Cardiac muscle cell (in vitro differentiated cells and primary cell): ENCODE measurements at places on chromosomes 13 and 19. TPM values are rescaled to one million over a fixed set of nuclear protein-coding genes. Genes with fewer than 3 reads are reported as not detected.
A peak's percentile ranks its signal among the peaks of the same experiment; 100 is the strongest.

DNA sequence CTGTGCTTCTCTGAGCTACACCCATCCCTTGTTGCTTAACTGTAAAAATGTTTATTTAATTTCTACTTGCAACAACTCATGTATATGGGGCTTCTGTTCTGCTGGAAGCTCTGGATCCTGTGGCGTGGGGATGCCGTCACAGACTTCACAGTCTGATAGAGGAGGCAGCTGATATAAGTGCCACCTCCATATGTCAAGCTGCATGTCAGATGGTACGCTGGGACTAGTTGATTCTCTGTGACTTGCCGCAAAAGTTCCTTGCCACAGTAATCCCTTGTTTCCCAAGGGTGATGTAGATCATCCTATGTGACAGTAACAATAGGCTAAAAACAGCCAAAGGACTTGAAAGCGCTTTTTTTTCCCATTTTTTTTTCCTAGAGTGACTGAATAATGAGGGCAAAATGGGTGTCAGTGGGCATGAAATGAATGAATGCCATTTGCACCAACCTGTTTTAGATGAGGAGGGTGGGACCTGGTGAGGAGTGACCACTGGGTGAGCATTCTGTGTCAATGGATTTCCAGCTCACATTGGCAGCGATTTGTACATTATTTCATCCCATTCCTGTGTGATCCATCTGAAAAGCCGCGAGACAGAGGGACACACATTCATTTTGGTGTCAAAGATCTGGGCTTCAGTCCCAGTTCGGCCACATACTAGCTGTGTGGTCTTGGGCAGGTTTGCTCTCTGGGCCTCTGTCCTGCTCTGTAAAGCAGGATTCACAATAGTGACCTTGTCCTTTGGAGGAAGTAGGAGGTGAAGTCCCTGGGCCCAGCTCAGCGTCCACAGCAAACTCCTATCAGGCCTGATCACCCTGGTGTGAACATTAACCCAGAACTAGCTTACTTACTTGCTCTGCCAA is 88.9 kb upstream of the RNF113B start:
- DNase-seq, result no peak

DNA sequence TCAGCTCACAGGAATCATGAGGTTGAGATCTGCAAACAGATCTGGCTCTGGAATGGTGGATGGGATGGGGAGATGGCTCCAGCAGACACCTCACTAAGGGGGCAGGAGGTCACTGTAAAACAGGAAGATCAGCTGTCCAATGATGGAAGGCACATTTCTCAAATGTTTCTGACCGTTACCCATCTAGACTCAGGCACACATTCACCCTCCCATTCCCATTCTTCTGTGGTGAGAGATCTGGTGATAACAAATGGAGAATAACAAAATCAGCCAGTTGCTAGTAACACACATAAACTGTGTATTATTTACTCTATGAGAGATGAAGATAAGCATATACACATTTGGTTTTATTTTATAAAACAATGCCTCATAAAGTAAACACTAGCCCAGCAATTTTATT is 235.9 kb downstream of the TSHZ3 start:
- no peak for DNase-seq

Gene RYR1
- 0.71 and 3.5 TPM in 2 replicates for polyA plus RNA-seq

DNA sequence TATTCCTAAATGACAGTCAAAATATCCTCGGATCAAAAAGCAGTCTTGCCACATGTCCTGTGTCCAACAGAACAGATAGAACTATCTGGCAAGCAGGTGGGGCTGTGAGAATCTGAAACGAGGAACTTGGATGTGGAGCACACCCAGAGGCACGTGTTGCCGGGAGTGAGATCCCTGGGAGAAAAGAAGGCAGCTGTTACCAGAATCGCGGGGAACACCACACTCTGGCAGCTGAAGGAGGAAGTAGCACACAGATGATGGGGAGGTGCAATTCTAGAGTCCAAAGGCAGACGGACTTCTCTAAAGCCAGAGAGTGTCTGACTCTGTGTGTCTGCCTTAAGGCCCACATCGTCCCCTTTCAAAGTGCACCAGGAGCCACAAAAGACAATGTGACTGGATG is 22.3 kb downstream of the SLC7A1 start:
- DNase-seq, result no peak

GRCh38 chr13:26037302-26037701 is 14.5 kb downstream of the SHISA2 start:
- peak; percentile 43 for DNase-seq

DNA sequence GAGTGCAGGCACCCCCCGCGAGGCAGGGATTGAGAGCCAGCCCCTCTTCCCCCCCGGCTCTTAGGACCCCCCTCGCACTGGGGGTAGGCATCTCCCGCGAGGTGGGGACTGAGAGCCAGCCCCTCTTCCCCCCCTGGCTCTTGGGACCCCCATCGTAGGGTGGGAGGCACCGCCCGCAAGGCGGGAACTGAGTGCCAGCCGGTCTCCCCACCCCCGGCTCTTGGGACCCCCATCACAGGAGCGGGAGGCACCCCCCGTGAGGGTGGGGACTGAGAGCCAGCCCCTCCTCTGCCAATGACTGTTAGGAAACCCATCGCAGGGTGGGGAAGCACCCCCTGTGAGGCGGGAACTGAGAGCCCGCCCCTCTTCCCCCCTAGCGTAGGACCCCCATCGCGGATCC is 363.4 kb upstream of the SPRY2 start:
- no peak for DNase-seq

Gene TUBA3C
- polyA plus RNA-seq, result not detected in 2 replicates

- no peak for DNase-seq
These were observed 49.2 kb downstream of the LATS2 start for GRCh38 chr13:21012211-21012610.

Gene SLC10A2
- polyA plus RNA-seq, result not detected in 2 replicates

DNA sequence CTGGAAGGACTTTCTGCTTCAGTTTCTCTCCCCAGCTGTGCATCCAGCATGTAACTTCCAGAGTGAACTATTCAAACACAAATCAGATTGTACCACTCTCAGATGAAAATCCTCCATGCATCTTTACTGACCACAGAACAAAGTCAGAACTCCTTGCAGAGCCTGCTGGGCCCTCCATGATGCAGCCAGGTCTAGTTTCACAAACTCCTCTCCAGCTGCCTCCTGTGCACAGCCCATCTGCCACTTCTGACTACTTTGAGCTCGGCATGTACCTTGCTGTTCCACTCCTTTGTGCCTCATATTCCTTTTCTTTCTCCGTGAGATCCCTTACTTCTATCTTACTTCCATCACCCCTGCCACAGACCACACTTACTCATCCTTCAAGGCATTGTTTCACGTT is 31.4 kb downstream of the NALCN start:
- DNase-seq, result no peak

DNA sequence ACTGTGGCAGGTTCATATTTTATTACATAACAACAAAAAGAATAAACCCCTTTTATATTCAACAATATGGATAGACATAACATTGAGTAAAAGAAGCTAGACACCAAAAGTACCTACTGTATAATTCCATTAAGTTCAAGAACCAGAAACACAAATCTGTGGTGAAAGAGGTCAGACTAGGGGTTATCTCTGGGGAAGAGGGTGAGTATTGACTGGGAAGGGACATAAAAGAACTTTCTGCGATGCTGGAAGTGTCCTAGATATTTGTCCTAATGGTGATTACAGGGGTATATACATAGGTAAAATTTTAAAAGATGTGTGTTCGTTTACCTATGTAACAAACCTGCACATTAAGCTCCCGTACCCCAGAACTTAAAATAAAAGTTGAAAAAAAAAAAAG is 103.0 kb downstream of the SUCLA2 start:
- no peak for DNase-seq

- DNase-seq, result peak; percentile 54
These were observed 9.4 kb upstream of the PGLYRP2 start for GRCh38 chr19:15488489-15489226.

Gene TNFSF9
- polyA plus RNA-seq, result 1.5 and 3.0 TPM in 2 replicates

- no peak for DNase-seq
These were observed 61.0 kb downstream of the EDNRB start for GRCh38 chr13:77857531-77858209.

DNA sequence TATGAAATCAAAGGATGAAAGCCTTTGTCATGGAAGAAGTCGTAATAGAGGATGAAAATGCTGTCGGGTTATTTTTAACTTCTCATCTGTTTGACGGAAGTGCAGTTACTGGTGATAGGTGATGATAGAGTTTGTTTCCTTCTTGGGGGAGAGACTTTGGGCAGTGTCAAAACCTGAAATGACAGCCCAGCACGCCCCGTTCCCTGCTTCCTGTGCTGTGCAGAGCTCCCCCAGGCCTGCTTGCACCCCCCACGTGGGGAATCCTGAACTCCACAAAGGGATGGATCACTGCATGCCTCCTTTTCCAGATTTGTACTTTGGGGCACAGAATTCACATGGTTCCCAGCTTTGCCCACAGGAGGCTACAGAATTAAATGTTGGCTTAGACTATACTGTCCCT is 102.7 kb downstream of the ATP11A start:
- no peak for DNase-seq

DNA sequence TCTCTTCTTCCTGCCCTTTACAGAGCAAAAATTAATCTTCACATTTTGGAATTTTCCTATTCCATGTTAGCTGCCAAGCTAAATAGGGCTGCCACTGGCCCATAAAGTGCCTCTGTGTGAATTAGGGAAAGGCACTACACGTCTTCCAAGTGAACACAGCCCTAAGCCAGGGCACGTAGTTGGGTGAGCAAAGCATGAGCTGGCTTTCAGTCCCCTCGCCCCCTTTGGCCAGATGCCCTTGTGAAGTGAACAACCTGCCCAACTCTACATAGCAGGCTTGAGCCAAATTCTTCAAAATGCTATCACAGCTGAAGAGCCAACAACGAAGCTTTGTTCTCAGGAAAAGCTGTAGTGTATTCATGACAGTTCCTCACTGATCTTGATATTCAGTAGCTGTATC is 213.1 kb downstream of the OXGR1 start:
- no peak for DNase-seq

DNA sequence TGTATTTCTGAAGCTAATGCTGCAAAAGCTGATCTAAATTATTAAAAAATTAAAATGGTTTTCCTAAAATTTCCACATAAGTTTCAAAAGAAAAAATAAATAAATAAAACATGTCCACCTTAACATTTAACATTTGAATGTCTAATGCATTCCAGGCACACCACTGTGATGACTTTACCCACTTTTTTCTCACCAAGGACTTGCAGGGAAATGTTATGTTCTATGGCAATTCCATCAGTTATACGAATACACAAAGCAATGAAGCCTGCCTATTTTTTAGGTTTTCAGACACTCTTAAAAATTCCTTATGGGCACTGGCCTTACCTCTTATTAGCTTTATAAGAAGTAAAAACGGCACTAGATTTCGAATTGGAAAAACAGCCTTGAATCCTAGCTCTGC is 10.2 kb downstream of the TSC22D1 start:
- DNase-seq, result no peak

DNA sequence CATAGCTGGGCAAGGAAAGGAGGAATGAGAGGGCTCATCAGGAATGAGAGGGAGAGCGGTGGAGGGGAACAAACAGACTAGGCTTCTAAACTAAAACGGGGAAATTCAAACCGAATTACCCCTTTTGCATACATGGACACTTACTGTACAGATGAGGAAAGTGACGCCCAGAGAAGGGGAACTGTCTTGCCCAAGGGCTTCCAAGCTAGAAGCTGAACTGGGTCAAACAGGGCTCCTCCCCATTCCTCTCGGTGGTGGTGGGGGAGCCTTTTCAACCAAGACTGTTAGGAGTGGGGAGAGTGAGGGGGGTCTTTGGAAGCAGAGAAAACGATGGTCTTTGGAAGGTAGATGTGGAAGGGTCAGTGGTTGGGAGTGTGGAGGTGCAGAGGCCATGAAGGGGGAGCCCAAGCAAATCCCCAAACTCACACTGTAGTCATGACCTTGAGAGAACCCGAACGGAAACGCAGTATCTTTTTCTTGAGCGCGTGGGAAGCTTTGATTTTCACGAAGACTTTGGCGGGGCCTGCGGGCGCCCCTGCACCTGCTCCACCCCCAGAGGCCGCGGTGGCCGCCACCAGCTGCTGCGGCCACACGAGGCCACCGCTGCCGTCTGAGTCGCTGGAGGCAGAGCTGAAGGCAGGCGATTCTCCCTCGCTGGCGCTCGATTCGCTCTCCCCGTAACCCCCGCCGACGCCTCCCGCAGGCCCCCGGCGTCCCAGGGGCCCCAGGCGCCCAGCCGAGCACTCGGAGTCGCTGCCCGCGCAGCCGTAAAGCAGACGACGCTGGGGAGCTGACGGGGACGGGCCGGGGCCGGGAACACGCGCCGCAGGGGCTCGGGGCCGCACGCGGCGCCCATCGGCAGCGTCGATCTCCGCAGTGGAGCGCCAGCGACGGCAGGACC is 12.3 kb upstream of the GNG8 start:
- no peak for DNase-seq

- DNase-seq, result no peak
These were observed 2.6 kb upstream of the PSG11 start for GRCh38 chr19:43028866-43029265.

GRCh38 chr13:103067751-103068555 is 1.7 kb upstream of the SLC10A2 start:
- no peak for DNase-seq
